ENCODE measurements at places on chromosomes 7 and 10. TPM values are rescaled to one million over a fixed set of nuclear protein-coding genes. Genes with fewer than 3 reads are reported as not detected.

The SHOC2 gene
- 68.3 TPM for total RNA-seq

DNA sequence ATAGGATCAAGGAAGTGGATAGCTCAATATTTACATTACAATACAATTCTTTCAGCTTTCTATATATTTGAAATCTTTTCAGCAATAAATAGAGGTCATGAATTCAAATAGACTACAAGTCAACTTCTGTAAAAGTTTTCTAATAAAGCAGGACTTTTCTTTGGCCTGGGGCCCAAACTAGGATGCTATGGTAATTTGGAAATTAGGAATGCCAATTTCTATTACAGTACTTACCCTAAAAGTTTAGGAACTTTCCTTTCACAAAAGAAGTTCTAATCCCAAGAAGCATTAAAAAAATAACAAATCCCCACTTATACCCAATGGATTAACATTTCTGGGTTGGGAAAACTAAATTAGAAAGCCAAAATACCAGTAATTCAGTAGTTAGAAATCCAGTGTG lies 40.5 kb downstream of the SLC39A12 start:
- DNase-seq, result no peak

- no peak for DNase-seq
These were observed 197.5 kb downstream of the GRID1 start for GRCh38 chr10:86169066-86169465.

DNA sequence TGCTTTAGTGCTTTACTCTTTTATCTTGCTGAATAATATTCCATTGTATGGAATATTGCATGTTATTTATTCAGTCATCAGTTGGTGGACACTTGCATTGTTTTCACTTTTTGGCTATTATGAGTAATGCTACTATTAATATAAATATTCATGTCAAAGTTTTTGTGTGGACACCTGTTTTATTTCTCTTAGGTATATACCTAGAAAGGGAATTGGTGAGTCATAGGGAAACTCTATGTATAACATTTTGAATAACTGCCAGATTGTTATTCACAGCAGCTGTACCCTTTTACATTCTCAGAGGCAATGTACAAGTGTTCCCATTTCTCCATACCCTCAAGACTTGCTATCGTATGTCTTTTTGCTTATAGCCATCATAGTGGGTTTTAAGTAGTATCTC lies 268.7 kb downstream of the SEMA3A start:
- no peak for DNase-seq

- no peak for DNase-seq
These were observed 2.5 kb downstream of the LFNG start for GRCh38 chr7:2521952-2522591.

The HOXA13 gene
- not detected for total RNA-seq

DNA sequence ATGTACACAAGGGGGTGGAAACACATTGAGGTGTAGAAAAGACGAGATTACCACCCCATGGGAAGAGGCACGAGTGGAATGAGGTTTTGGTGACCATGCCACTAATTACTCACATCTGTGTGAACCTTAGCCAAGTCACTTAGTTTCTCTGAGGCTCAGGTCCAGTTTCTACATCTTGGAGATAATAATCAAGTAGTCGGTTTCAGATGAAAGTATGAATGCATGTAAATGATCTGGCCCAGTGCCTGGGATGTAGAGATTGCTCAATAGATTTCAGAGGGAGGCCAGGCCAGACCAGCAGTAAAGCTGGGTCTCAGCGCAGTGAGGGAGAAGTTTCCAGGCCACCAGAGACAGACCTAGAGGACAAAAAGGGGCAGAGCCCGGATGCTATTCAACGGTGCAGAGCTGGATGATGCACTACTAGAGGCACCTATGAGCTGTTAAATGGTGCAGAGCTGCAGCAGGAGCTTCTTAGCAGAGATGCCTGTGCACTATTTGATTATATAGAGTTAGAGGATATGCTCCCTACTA lies 725.1 kb downstream of the GRID1 start:
- DNase-seq, result no peak

GRCh38 chr10:14564268-14564744 lies 210.4 kb downstream of the FAM107B start:
- no peak for DNase-seq

DNA sequence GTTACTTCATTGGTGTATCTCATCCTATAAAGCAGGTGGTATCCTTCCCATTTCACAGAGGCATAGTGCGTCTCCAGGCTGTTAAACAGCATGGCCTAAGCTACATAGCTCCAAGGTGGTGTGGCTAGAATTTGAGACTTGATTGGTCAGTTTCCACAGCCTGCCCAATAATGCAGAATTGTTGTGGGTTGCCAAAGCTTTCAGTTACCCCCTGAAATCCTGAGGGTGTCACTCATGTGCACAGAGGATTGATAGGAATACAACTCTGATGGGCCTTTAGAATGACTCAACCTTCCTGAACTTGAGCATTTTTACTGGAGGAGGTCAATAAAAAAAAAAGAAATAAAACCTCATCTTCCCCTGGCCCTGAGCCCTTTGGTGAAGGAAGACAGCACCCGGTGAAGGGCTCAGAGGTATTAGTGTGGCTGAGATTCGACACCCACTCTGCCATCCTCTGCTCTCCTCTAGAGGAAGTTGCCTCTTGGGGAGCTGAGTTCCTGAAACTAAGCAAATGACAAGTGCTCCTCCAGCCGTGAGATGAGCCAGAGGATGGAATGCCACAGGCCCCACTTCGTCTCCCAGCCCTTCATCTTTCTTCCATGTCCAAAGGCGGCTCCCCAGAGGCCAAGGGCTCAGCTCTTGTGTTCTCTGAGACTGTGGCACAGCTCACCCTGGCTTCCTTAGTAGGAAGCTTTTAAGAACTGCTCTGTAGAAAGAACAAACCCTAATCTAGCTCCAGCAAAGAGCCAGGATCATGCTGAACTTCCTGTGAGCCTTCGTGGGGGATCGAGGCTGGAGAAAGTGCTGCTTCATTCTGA lies 1.0 kb downstream of the ACSL5 start:
- no peak for DNase-seq

DNA sequence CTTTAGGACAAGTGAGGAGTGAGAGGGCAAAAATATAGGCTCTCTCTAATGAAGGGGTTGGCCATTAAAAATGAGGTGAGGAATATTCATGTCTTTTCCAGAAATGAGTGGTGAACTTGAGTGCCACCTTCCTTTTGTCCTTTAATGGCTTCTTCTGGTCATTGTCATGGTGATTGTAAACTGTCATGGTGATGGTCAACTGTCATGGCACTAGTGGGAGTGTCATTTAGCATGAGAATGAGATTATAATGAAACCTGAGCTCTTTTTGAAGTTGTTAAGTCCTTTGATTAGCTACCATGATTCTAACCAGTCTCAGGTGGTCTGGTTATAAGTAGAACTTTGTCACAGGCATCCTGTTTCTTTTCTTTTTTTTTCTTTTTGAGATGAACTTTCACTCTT lies 524.4 kb downstream of the NEBL start:
- DNase-seq, result no peak

DNA sequence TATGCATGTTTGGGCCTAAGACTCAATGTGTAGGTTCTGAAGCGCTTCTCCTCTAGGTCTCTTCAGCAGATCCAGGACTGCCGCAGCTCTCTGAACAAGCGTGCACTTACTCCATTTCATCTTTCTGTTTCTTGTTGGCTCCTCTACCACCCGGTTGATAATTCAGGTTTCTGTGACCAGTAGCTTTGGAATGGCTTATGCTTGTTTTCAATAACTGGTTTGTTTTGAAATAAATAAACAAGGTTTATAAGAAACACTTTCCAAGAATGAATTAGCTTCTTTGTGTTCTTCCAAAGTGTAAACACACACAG lies 1.5 kb downstream of the MDFIC start:
- no peak for DNase-seq

The ATAD1 gene
- total RNA-seq, result 21.6 TPM

DNA sequence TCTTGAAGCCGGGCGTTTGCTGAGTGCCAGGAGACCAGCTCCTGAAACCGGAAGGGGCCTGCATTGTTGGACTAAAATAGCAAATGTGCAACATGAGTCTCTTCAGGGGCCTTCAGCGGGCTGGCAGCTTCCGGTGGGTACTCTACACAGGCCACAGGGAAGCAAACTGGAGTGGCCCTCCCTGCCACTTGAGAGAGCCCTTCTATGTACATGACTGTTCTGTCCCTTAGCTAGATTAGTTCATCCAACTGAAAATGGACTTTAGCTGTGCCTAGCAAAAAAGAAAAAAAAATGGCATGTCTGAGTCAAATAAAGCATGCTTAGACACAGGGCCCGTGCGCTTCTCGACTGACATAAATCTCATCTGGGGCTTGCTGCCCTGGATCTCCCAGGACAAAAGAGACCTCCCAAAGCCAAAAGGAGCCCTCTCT lies 115.3 kb upstream of the TCF7L2 start:
- no peak for DNase-seq

The ELN gene
- 122 TPM for total RNA-seq

- DNase-seq, result no peak
These were observed 113.1 kb downstream of the EEPD1 start for GRCh38 chr7:36266190-36266589.

The CYP3A7 gene
- not detected for total RNA-seq

The CRPPA gene
- 3.5 TPM for total RNA-seq

- peak; percentile 6 for DNase-seq
These were observed 175.1 kb downstream of the HGF start for GRCh38 chr7:81594767-81595166.

GRCh38 chr10:132612571-132613504 lies 75.3 kb downstream of the INPP5A start:
- peak; percentile 77 for DNase-seq

The AGR2 gene
- total RNA-seq, result 145 TPM

DNA sequence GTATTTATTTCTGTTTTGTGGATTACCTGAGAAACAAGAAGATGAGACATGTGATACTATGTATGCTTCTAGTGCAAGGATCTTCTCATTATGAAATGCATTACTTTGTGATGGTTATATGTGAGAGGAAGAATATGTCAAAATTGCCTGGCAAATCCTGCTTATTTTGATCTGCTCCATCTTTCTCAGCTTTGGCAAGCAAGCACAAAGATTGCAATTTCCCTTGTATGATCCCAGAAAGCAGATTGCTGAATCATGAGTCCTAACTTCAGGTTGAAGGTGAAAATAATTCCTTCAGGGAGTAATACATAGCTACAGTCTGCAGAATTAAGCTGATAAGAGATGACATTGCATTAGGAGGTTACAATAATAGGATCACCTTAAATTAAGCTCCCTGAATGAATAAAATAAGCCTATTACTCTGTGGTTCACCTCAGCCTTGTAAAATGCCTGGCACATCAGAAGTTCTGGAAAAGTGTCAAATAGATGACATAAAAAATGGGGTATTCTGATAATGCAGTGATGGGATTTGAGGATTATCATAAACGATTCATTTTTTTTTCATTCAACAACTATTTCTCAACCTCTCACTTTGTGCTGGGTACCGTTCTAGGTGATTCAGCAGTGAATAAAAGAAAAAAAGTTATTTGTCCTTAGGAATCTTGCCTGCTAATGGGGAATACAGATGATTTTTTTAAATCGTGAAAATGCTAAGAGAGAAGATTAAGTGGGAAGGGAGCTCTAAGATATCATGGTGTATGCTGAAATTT lies 120.7 kb downstream of the CHN2 start:
- DNase-seq, result no peak

The SLC13A1 gene
- not detected for total RNA-seq

The PDLIM1 gene
- 231 TPM for total RNA-seq

DNA sequence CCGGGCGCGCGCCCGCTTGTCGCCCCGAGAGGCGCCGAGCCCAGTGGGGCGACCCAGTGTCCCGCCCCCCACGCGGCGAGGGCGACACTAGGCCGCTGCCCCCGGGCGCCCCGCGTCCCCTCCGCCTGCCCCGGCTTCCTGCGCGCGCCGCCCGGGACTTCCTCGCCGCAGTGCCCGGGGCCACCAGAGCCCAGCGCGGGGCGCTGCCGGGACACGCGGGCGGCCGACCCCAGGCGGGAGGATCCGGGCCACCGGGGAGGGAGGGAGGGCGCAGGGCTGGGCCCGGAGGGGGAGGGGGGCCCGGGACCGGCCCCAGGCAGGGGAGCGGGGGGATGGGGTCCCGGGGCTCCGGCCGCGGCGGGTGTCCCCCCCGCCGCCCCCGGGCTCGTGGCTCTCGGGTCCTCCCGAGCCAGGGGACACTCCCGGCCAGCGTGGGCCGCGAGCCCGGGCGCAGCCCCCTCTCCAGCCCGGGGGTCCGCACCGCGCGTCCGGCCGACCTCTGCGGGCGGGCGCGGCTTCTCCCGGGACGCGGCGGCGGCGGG lies 435 bp upstream of the PWWP2B start:
- DNase-seq, result peak; percentile 75

The AKR1D1 gene
- total RNA-seq, result not detected

DNA sequence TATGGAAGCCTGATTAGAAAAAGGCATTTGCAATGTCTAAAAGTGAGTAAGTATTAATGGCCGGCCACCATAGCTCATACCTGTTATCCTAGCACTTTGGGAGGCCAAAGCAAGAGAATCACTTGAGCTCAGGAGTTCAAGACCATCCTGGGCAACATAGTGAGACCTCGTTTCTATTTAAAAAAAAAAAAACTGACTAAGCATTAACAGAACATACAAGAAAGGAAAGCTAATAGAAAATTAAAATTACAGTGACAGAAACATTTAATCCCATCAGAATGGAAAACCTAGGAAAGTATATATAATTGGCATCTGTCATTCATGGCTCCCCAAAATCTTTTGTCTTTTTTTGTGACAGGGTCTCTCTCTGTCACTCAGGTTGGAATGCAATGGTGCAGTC lies 55.9 kb downstream of the AOC1 start:
- DNase-seq, result no peak

DNA sequence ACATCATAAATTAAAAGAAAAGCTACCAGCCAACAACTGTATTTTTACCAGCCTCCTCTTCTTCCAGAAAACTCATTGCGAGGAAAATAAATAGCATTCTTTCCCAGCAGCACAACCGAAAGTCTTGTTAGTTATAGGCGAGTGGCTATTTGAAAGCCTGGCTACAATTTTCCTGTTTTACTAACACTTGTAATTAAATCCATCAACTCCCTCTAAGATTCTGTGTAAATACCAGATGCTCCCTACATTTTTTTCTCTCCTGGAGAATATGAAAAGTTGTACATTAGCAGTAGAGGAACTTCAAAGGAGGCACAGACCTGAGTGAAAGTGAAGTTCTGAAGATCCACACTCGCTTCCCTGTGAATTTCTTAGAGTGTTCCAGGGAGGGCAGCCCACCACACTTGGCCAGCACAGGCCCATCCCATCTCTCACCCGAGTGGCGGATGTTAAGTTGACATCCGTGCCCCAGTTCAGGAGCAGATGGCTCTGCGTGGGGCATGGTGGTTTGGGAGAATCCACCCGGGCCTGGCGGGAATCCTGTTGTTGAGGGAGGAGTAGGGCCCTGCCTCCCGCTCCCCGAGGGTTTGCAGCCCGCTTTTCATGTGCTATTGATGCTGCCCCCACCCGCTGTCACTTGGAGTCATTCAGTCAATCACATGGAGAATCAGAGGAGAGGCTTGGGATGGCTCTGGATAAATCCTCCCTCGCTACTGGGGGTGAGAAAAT lies 451.0 kb upstream of the GALNT17 start:
- DNase-seq, result no peak

GRCh38 chr10:51090190-51090589 lies 15.9 kb downstream of the PRKG1 start:
- no peak for DNase-seq

- no peak for DNase-seq
These were observed 19.2 kb downstream of the GAD2 start for GRCh38 chr10:26235761-26236160.

The BLNK gene
- 25.2 TPM for total RNA-seq

GRCh38 chr10:91545384-91545783 lies 87.5 kb downstream of the PPP1R3C start:
- DNase-seq, result no peak

- no peak for DNase-seq
These were observed 22.2 kb downstream of the SGCE start for GRCh38 chr7:94633687-94634086.

The PPP1R17 gene
- not detected for total RNA-seq

Data from stomach (tissue), 19 donors.